GM06990 (cell line): ENCODE measurements at places on chromosomes 16 and 17.

DNA sequence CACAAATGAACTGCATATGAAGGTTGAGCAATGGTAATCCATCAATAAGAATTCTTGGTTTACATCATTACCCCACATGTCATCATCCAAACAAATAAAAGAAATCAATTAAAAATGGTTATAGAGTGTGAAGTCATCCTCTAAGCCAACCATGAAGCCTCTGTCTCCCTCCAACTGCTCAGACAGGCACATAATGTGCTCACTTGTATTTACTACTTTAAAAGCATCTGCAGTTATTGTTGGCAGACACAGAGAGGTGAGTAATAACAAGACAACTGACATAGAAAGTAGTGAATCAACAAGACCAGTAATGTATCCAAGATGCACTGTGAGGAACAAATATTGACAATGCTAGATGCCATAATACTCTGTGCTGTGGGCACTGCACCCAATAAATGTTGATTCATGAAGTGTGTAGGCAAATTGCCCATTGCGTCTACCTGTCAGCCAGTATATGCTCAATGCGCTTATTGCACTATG is 20.0 kb downstream of the ADAMTS18 start:
- no peak for DNase-seq

DNA sequence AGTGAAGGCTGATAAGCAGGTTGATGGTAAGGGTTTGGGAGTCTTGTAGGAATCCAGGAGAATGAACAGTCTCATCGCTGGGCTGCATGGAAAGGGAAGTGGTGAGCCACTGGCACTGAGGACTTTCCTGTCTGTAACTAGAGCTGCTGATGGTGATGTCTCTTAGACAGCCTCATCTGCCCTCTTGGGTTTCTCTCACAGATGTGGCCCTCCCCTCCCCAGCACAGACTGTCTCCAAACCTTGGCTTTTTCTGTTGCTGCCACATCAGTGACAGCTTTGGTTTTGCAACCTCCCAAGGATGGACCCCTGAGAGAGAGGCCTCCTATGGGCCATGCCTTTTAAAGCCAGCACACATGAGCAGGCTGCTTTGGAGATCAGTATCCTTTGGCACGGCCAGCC is 16.9 kb downstream of the PLCG2 start:
- DNase-seq = no peak

- DNase-seq = no peak
Observed at GRCh38 chr17:17726458-17727060, 45.3 kb downstream of the RAI1 start.

DNA sequence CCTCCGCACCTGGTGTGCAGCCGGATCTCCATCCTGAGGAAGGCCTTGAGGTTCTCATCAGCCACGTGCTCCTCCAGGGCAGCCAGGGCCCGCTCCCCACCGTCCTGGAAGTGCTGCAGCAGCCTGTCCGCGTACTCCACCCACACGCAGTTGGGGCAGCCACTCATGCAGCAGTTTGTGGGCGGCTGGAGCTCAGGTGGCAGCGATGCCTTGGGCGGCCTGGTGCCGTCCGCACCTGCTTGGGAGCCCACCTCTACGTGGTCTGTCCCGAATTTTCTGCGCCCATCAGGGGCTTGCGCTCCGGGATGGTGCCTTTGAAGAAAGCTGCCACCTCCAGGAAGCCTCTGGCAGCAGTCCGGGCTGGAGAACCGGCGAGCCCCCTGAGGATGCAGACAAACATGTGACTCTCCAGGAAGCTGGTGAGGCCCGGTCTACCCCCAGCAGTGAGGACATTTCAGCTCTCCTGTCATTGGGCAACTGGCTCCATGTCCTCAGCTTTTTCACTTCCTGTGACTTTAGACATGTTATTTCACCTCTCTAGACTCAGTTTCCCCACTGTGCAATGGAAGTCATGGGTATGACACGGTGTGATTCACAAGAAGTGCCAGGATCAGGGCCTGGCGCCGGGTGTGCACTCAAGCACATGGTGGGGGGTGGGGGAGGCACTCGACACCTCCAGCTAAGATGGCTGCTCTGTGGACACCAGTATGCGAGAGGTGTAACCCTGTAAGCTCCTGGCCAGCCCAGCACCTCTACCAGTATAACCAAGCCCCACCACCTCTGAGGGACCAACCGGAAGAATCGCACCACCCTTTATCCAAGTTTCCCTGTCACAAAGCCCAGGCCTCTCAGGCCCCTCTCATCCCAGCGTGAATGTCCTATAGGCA is 957 bp downstream of the OXLD1 start:
- DNase-seq = peak; percentile 60

GRCh38 chr17:34378664-34379101 is 15.7 kb upstream of the CCL1 start:
- DNase-seq = peak; percentile 65

DNA sequence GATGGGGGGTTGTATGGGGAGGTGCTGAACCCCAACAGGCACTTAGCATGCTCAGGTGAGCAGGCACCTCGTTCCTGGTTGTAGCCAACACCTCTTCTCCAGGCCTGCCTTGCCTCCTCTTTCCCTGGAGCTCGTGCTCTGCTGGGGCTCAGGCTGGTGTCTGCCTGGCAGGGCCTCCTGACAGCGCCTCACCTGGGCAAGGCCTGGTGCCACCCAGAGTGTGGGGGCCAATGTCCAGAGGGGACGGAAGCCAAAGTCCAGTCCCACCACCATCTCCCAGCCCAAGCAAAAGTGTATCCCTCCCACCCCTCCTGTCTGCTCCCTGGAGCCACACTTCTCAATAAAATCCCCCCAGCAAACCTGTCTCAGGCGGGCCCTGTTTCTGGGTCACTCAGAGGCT is 304.2 kb upstream of the TNRC6C start:
- no peak for DNase-seq

DNA sequence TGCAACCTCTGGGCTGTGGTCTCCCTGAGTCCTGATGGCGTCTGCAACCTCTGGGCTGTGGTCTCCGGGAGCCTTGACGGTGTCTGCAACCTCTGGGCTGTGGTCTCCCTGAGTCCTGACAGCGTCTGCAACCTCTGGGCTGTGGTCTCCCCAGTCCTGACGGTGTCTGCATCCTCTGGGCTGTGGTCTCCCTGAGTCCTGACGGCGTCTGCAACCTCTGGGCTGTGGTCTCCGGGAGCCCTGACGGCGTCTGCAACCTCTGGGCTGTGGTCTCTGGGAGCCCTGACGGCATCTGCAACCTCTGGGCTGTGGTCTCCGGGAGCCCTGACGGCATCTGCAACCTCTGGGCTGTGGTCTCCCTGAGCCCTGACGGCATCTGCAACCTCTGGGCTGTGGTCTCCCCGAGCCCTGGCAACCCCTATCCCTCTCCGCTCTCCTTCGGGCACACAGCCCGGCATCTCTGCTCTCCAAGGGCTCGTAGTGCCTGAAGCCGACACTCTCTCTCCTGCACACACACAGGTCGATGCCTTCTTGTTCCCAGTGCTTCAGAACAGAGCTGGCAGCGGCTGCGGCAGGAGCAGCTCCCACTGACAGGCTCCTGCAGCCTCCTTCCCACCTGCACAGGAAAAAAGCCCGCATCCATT is 45.6 kb downstream of the METRNL start:
- DNase-seq = no peak

DNA sequence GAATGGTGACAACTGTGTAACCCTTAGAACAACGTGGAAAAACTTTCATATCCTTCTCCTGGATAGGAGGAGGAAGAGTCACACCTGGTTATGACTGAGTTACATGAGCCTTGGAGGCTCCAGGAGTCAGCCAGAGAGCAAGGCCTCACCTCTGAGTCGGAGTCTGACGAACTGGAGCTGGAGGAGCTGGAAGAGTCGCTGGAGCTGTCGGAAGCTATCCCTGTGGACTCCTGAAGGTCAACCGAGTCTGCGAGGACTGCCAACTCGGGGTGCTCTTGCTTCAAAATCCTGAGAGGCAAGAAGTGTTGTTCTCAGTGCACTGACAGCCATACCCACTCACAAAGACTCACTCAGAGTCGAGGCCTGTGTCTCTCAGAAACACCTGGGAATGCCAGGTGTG is 6.2 kb downstream of the JMJD6 start:
- DNase-seq = no peak

GRCh38 chr16:88805887-88806393 is 2.4 kb downstream of the CDT1 start:
- DNase-seq = no peak

DNA sequence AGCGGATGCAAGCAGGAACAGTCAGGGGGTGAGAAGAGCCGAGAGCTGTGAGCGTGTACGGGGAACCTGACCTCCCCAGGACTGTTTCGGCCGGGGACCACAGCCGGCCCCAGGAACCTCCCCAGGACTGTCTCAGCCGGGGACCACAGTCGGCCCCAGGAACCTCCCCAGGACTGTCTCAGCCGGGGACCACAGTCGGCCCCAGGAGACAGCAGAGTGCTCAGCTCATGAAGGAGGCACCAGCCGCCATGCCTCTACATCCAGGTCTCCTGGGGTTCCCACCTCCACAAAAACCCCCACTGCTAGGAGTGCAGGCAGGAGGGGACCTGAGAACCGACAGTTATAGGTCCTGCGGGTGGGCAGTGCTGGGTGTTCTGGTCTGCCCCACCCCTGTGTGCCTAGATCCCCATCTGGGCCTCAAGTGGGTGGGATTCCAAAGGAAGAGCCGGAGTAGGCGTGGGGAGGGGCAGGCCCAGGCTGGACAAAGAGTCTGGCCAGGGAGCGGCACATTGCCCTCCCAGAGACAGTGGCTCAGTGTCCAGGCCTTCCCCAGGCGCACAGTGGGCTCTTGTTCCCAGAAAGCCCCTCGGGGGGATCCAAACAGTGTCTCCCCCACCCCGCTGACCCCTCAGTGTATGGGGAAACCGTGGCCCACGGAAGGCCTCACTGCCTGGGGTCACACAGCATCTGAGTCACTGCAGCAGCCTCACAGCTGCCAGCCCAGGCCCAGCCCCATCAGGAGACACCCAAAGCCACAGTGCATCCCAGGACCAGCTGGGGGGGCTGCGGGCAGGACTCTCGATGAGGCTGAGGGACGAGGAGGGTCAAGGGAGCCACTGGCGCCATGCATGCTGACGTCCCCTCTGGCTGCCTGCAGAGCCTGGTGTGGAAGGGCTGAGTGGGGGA is 4.3 kb downstream of the RHBDF1 start:
- DNase-seq = no peak

DNA sequence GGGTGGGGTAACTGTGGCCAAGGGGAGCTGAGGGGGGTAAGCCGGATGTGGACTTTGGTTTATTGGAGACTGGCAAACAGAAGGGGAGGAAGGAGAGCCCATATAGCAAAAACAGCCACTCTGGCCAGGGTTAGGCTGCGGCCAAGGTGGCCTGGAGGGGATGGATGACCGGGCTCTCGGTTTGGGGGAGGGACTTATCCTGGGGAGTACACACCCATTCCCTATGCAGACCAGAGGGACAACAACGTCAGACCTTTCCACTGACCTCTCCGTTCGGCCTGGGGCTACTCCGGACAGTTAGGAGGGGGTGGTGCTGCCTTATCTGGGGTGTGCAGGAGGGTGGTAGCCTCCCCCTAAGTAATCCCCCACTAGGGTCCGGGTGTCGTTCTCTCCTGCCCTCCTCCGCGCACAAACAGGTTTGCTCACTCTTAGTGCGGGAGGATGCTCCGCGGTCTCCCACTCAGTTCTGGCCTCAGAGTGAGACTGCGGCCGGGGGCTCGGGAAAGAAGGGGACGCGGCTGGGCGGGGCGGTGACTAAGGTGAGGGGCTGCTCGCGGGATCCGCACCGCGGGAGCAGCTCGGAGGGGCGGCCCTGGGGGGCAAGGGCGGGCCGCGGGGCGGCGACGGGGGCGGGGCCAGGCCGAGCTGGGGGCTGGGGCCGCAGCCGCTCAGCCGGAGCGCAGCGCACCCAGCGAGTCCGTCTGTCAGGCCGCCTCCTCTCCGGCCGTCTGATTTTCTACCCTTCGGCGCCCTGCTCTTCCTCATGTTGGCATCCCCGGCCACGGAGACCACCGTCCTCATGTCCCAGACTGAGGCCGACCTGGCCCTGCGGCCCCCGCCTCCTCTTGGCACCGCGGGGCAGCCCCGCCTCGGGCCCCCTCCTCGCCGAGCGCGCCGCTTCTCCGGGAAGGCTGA is at the start of gene WNK4:
WNK4 (plus strand) TSS at position 675 of the 915 bp plus-strand sequence; CDS start at position 764, 89 bp downstream.
- no peak for DNase-seq

DNA sequence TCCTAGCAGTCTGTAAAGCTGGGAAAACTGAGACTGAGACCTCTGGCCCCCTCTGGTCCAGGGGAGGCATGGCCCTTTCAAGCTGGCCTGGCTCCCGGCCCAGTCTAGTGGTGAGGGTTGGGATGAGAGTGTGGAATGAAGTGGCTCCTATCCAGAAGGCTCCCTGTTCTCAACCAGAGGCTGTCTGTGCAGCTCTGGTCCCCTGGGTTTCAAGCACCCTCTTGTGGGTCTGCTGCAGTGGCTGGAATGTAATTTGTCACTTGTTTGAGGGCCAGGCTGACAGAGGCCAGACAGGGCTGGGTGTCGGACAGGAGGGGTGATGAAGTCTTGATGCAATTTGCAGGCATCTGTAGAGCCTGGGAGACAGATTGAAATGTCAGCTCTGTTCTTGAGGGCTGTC is 22.1 kb upstream of the PHF12 start:
- DNase-seq = no peak

DNA sequence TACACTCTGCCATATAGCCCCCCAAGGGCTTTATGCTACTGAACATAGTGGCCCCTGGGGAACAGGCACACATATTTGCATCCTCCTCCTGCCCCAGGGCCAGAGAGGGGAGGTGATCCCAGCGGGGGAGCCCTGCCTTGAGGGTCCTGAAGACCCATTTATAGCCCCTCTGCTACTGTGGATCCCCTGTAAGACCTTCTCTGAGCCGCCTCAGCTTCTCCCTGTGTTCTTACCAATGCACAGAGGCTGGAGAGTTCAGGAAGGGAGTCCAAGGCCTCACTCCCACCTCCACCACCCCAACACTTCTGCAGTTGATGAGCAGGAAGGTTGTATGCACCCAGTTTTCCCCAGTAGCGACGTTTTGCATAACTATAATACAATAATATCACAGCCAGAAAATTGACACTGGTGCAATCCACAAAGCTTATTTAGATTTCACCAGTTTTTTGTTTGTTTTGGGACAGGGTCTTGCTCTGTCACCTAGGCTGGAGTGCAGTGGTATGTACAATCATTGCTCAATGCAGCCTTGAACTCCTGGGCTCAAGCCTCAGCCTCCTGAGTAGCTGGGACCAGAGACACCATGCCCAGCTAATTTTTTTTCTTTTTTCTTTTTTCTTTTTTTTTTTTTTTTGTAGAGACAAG is 1.3 kb upstream of the FAM83G start:
- no peak for DNase-seq
